Mesothelial cell of epicardium (in vitro differentiated cells): ENCODE measurements at places on chromosomes 1 and 21. TPM values are rescaled to one million over a fixed set of nuclear protein-coding genes. Genes with fewer than 3 reads are reported as not detected.

DNA sequence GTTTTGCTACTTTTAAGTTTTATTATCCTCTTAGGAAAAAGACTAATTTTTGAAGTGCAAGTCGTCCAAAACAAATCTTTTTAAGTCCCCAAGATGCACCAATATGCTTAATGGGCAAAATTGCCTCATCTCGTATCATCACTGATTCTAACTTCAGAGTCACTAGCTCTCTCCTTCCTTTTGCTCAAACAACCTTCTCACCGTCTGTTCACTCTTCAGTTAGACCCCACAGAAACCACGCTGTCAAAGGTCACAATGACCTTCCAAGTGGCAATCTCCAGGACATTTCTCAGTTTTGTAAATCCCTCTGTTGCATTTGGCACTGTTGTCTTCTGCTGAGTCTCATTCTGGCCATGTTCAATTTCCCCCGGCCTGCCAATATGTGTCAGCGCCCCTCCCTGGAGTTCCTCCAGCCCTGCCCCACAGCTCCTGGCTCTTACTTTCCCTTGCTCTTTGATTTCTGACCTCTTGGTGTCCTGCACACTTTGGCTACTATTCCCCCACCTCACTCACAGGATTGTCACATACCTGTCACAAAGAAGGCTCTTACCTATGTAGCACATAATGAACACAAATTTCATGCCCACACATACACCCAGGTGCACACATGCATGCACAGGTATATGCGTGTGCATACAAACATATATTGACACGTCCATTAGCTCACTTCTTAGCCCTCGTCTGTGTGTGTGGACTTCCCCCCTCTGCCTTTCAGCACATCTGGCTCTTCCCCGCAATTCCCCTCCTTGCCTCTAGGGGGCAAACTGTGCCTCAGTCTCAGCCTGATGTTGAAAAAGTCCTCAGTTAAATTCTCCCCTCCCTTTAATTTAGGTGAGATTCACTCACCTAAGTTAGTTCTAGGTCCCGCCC, 354.0 kb upstream of the DUSP10 start:
- H3K4me3 ChIP-seq = no peak overlapping the region
- no peak for DNase-seq
- no peak overlapping the region for H3K27ac ChIP-seq
- no peaks in the 10 kb centered on the region for H3K36me3 ChIP-seq
- H3K27me3 ChIP-seq = peaks cover 6% of the 10 kb centered on the region
- no peaks in the 10 kb centered on the region for H3K4me1 ChIP-seq

- H3K4me3 ChIP-seq = no peak overlapping the region
- H3K4me1 ChIP-seq = peaks cover 25% of the 10 kb centered on the region
- no peaks in the 10 kb centered on the region for H3K36me3 ChIP-seq
- no peak for DNase-seq
- H3K27ac ChIP-seq = no peak overlapping the region
These were observed 5.2 kb upstream of the C2CD2 start for GRCh38 chr21:41958886-41959563.

- H3K27ac ChIP-seq = no peak overlapping the region
- H3K27me3 ChIP-seq = no peaks in the 10 kb centered on the region
- H3K4me3 ChIP-seq = no peak overlapping the region
These were observed 26.1 kb downstream of the TOR3A start for GRCh38 chr1:179107706-179108629.

KRTAP10-9 gene
- total RNA-seq = not detected in 3 replicates

RNU1-1 gene
- 3,774 to 3,945 TPM (median 3,937 TPM) in 3 replicates for total RNA-seq
